GM06990 (cell line): ENCODE measurements at places on chromosomes 7 and 10.

- no peak for DNase-seq
Measured at GRCh38 chr10:30747633-30748032, 118.1 kb upstream of the LYZL2 start.

DNA sequence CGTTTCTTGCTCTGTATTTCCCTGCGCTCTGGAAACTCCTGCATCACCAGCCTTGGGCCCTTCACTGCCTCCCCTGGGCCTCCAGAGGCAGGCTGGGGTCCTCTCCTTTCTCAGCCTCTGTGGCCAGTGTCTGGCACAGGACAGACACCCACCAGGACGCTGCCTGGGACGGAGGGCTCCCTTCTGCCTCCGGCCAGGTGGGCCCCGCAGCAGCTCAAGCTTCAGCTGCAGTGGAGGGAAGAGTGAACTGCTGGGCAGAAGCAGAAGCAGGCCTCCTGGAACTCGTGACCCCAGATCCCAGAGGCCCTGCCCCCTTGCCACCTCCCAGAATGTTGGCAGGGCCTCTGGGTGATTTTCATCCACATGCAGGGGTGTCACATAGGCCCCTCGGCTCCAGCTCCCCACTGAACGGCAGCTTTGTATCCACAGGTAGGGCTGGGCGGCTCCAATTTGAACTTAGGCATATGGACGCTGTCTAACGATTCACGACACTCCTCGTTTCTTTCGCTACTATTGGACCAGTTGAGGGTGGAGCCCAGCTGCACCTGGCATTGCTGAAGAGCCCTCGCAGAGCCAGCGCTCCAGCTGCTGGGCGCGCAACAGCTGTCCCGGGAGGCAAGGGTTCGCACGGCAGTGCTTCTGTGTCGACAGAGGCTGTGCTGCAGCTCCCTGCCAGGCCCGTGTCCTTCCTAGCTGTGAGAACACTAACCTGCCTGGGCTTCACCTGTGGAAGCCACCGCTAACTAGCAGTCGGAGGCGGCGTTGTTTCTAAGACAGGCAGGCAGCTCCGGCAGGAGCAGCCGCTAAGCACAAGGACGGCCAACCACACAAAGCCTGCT, 18.4 kb upstream of the GPR146 start:
- no peak for DNase-seq

DNA sequence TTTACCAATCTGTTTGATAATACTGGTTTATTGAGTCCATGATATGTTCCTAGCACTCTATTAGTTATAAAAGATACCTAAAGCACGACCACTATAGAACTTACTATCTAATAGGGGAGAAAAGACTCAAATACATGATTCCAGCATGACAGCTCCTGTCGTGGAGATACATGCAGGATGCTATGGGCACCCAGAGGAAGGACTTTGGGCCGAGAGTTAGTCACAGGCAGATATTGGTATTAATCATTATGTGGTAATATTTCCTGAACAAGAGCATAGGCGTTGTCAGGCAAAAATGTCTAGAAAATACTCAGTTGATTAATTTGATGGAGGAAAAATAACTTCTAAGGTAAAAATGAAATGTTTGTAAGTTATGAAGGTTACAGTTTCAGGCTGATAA, 31.8 kb downstream of the CNNM2 start:
- no peak for DNase-seq

DNA sequence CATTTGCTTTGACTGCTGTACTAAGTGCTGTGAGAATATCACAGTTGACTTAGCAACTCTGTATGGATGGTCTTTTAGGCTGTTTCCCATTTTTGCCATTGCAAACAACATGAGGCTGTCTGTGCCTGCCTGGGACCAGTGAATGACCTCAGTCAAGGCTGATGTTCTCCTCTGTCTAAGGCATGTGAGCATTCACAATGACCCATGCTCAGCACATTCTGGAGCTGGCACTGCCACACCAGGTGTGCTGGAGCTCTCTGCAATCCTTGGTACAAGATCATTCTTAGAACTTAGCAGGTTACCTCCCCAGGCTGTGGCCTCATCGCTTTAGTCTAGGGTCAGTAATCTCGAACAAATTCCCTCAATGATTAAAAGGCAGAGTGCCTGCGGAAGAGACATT, 61.9 kb downstream of the SH3PXD2A start:
- no peak for DNase-seq

- no peak for DNase-seq
Measured at GRCh38 chr10:88205842-88206446, 342.5 kb downstream of the PTEN start.

DNA sequence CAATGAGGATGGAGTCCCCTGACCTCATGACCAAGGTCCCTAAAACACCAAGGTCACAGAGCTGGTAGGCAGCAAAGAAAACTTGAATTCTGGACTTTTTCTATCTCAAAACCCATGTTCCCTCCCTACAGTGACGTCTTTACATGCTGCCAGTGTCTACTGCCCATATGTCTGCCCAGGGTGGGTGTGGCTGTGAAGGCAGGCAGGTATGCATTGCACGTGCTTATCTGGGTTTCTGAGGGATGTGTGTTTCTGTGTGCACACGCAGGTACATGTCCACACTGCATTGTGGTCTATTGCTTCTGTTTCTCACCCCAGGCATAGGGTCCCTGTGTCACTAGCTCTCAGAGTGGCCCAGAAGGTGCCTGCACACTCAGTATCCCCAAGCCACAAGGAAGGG, 13.5 kb downstream of the ATP6V1F start:
- no peak for DNase-seq

- DNase-seq = no peak
Measured at GRCh38 chr7:132141109-132141508, 435.2 kb downstream of the PLXNA4 start.
